ENCODE measurements at places on chromosomes 6 and 20. TPM values are rescaled to one million over a fixed set of nuclear protein-coding genes. Genes with fewer than 3 reads are reported as not detected.

DNA sequence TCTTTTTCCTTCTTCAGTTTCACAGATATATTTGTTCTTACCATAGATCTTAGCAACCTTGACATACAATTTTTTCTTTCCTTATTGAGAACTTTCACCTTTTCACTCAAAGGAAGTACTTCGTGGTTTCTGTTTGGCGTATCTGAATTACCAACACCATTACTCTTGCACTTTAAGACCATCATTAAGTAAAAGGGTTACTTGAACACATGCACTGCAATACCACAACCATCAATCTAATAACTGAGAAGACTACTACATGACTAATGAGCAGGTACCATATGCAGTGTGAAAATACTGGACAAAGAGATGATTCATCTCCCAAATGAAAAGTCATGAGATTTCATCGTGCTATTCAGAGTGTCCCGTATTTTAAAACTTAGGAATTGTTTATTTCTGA, 21.7 kb upstream of the SENP6 start:
- DNase-seq: no peak

DNA sequence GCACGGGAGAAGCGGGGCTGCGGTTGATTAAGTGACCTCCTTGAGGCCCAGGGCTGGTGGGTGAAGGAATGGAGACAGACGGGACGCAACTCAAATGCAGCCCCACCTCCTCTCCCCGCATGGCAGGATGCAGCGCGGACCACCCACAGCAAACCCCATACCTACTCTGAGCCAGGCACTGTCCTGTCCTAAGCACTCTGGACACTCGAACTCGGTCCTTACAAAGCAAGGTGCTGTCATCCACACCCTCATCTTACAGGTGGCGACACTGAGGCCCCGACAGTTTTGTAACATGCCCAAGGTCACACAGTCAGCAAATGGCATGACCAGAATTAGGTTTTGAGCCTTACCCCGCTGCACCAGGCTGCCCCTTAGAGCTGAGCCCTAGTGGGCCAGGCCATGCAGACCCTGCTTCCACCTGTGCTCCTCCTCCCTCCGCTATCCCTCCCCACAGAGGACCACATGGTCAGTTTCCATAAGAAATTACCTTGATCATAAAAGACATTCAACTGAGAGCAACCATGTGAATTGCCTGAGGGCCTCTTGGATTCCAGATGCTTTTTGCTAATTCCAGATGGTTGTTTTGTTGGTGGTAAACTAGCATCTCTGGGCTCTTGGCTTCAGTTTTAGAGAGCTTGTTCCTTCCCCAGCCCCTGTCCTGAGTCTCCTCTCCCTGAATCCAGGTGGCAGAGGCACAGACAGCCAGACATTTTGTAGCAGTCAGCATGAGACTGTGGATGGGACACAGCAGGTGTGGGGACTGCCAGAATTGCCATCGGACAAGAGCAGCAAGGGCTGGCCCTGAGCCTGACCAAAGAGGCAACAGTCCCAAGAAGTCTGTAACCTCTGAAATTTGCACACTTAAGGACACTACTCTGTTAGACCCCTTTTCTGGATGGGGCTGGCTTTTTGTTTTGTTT, 171.9 kb upstream of the PMEPA1 start:
- DNase-seq: no peak

GRCh38 chr6:161489626-161490306, 215.9 kb upstream of the AGPAT4 start:
- no peak for DNase-seq

DNA sequence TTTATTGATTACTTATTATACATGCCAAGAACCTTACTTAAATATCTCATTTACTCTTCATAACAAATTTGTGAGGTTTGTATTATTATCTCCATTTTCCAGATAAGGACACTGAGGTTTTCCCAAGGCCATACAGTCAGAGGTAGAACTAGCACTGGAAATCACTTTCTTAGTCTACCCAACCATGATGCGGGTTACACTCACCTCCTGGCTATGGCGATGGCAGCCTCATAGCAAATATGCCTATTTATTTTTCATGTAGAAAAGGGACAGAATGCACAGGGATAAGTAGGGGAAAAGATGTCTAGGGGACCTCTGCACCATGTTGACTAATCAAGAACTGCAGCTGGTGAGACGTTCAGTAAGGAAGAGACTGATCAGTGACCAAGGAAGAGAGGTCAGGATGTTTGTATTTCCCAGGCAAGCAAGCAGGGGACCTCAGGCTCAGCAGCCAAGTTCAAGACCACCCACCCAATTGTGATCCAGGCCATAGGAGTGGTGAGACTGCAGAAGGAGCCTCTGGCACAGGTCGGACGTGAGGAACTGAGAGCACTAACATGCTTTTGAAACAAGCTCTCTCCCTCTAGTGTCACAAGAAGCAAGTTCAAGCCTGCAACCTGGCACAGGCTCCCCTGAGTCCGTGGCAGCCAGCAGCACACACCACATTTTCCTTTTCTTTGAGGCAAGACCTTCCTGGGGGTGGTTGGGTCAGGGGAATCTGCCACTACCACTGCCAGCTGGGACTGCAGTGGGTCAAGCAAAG, 97.8 kb downstream of the GMPR start:
- DNase-seq: no peak

- DNase-seq: no peak
These were observed 293.7 kb upstream of the RSPO3 start for GRCh38 chr6:126824815-126825214.

The SDHAF4 gene
- polyA plus RNA-seq: 21.0 TPM

The MEI4 gene
- polyA plus RNA-seq: 1.8 TPM

DNA sequence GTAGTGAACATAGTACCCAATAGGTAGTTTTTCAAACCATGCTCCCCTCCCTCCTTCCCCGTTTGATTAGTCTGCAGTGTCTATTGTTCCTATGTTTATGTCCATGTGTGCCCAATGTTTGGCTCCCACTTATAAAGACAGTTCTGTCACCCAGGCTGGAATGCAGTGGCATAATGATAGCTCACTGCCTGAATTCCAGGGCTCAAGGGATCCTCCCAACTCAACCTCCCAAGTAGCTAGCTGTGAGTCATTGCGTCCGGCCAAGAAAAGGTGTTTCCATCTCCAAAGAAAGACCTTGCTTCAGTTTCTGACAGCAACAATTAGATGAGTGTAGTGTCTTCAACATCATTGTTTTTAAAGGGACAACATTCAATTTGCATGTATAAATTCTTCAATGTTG, 131.1 kb upstream of the CEP162 start:
- DNase-seq: no peak

GRCh38 chr6:36581716-36582115, 12.4 kb upstream of the SRSF3 start:
- no peak for DNase-seq

- no peak for DNase-seq
These were observed 456.8 kb downstream of the MAFB start for GRCh38 chr20:40232273-40232672.

DNA sequence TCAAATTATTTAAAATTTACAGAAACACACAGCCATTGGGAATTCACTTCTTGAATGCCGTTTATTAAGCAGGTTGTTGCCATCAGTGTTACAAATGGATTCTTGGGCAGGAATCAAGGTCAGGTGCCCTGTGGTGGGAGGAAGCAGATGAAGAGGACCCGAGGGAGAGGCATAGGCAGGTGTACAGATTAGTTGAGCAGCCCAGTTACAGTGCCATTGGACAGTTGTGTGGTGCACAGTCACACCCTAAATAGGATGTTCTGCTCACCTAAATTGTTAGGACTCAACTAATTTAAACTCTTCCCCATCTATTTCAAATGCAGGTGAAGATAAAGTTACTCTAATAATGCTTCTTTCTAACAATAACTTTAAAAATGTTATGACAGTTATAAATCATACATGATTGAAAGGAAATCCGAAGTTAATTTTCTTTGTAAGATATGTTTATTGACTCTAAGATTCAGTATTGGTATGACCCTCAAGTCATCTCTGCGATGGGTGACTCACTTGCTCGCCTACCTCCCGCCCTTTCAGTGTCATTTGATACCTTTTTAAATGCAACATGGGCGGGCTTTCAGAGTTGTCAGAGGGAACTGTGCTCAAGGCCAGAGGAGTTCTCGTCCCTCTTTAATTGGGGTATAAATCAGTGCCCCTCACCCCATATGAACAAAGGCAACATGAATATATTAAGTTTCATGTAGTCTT, 35.1 kb downstream of the DSE start:
- no peak for DNase-seq

The KIF25 gene
- 0.25 TPM for polyA plus RNA-seq

DNA sequence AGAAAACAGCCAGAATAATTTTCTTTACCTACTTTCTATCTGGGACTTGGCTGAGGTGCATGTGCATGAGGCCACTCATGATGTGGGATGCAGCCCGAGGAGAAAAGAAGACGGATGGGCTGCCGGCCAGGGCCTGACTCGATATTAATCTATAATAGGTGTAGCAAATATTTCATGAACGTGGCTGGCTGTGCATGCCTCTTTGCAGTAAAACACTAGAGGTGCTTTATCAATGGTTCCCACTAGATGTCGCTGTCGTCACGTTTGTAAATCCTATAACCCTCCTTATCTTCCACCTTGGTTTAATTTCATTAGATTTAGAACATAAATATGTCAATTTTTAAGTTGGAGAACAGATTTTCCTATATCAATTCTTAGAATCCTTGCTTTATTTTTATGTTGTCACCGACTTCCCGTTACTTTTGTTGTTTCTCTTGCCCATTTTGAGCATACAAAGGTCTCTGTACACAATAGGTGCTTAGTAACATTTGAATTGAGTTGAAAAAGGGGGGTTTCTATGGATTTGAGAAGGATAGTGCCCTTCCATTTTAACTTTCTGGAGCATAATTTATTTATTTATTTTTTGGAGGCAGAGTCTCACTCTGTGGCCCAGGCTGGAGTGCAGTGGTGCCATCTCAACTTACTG, 19.6 kb upstream of the FERMT1 start:
- peak; percentile 51 for DNase-seq

DNA sequence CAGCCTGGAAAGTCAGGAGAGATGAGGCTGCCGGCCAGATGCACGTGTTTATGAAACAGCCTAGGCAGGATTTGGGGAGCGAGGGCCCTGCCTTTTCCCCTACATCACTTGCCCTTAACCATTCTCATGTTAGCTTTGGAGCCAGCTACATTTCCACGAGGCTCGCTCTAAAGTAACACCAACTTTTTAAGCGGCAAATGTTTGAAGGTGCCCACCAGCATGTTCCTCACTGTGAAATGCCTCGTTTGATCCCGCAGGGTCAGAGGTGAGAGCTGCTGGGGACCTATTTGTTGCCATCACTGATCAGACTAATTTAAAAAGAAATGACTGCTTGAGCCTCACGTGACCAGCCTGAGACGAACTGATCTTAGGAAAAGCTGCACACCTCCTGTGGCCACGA, 51.6 kb upstream of the DACT2 start:
- DNase-seq: no peak

GRCh38 chr20:24949756-24950127, 673 bp downstream of the CST7 start:
- DNase-seq: no peak

- no peak for DNase-seq
These were observed 21.1 kb downstream of the SPTLC3 start for GRCh38 chr20:13029687-13030375.

The DYNLT2 gene
- 9.7 TPM for polyA plus RNA-seq

DNA sequence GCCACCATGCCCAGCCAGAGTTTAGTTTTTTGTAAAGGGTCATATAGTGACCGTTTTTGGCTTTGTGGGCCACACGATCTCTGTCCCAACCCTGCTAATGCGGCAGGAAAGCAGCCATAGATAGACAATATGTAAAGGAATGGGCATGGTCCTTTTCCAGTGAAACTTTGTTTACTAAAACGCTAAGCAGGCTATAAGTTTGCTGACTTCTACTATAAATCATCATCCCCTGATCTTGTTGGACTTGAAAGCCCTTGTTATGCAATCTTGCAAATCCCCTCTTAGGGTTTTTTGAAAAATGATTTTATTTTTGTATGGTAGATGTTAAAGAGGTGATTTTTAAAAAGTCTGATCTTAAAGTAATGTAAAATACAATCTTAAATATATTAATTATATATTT, 63.6 kb downstream of the CBFA2T2 start:
- no peak for DNase-seq

DNA sequence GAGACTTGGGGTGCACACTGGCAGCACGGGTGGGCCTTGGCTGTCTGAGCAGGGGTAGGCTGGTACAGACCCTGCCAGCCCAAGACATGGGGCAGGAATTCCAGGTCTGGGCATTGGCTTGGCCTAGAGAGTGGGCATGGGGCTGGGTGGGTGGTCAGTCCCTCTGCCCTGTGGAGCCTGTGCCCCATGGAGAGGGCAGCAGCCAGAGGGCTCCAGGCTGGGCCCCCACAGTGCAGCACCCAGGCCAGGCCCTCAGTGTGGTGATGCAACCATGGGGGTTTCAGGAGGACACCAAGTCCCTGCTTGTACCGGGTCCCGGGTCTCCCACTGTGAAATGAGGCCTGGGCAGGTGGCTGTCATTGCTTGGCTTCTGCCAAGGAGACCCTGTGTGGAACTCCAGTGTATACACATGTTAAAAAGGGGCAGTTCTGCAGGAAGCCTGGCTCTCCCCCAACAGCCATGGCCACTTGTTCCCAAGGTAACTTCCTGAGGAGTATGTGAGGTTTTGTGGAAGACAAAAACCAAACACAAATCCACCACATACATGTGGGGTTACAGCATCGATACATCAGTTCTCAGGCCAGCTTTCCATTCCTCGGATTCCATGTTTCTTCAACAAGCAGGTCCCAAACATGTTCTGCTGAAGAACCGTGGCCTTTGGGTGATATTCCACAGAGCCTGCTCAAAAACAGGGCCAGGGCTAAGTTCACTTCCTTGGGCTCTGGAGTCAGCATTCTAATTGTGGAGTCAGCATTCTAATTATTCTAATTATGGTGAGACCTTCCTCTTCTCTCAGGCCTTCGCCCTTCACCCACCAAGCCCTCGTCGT, 77.3 kb downstream of the DACT2 start:
- no peak for DNase-seq

GRCh38 chr6:2866171-2866846, 24.6 kb upstream of the SERPINB1 start:
- no peak for DNase-seq

- no peak for DNase-seq
These were observed 87.4 kb downstream of the CD24 start for GRCh38 chr6:106886922-106887797.

All from renal pelvis (tissue), 12 donors.